ENCODE measurements at places on chromosomes 1 and 21.

DNA sequence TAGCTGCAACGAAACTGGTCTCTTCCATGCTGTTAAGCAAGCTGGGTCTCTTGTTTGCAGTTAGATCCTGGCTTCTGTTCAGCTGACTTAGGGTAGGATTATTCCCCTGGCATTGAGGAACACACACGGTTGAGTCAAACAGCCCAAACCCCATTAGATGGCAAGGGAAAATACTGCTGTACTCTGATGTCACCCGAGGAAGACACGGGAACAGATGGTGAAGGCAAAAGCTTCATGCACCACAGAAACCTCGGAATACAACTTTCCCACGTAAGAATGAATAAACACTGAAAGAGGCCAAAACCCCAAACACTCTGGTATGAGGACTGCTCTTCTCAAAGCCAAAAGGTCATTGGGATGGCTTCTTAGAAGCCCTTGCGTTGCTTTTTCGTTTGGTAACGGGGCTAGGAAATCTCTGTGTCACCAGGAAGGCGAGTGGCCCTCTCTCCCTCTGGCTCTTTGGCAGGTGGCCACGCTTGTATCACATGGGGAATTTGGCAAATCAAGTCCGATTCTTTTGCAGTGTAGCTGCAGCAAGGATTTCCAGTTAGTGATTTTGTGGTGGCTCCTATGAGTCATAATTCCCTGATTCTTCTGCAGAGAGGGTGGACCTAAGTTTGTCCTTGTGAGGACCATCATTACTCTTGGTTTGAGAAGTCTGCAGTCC lies 16.7 kb upstream of the LYST start:
- no peak for DNase-seq

DNA sequence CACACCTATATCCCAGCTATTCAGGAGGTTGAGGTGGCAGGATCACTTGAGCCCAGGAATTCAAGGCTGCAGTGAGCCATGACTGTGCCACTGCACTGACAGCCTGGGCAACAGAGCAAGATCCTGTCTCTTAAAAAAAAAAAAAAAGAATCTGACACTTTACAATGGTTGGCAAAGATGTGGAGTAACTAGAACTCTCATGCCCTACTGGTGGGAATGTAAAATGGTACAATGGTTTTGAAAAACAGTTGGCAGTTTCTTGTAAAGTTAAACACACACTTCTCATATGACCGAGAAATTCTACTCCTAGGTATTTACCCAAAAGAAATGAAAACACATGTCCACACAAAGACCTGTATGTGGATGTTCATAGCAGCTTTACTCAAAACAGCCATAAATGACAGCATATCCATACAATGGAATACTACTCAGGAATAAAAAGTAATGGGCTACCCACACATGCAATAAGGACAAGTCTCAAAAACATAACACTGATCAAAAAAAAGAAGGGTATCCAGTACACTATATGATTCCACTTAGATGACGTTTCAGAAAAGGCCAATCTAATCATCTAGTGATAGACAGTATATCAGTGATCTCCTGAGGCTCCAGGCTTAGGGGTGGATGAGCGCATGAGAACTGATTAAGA lies 58.1 kb downstream of the HLCS start:
- no peak for DNase-seq

DNA sequence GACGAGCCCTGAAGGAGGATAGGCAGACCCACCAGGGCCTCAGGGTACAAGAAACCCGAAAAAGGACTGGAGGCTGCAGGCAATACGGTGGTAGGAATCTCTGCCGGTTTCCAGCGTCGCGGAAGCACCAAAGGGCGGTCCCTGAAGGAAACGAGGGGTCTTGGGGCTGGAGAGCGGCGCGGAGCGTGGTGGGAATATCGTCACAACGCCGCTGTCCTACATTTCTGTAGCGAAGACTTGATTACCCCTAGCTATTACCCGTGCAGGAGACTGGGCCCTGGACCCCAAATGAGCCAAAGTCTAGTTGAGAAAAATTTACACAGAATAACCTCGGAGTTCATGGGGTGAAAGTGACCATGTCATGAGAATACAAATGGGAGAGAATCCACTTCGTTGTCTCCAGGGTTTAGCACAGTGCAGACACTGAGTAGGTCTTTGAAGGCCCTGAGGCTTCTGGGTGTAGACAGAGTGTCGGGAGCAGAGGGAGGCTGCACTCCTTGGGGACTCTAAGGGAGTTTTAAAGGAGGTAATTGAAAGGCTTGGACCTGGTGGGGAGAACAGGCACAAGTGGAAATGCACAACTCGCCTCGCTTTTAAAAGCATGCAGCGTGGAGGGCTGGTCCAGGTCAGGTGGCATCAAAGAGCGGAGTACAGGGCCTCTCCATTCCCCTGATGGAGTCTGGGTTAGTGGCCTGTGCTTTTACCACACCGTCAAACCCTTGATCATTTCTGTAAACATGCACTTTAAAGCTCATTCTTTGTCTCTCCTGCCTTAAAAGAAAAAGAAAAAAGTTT lies 1.5 kb downstream of the ATP1A1 start:
- peak; percentile 64 for DNase-seq

DNA sequence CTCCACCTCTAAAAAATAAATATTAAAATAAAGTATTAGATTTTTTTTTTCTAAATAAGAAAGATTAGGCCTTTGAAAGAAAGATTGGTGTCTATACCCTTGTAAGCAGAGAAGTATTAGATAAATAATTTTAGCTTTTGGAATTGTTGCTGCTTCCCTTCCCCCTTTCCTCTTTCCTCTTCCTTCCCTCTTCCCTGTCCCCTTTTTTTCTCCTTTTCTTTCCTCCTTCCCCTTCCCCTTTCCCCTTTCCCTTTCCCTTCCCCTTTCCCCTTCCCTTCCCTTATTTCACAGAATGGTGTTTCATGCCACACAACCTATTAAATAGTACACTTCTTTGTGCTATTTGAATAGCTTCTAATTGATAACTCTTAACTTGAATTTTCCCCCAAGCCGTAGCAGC lies 69.8 kb upstream of the QSOX1 start:
- DNase-seq, result no peak

GRCh38 chr1:151968791-151969399 lies 24.8 kb downstream of the S100A10 start:
- no peak for DNase-seq

- no peak for DNase-seq
Observed at GRCh38 chr1:228359613-228360532, 46.8 kb downstream of the TRIM11 start.

DNA sequence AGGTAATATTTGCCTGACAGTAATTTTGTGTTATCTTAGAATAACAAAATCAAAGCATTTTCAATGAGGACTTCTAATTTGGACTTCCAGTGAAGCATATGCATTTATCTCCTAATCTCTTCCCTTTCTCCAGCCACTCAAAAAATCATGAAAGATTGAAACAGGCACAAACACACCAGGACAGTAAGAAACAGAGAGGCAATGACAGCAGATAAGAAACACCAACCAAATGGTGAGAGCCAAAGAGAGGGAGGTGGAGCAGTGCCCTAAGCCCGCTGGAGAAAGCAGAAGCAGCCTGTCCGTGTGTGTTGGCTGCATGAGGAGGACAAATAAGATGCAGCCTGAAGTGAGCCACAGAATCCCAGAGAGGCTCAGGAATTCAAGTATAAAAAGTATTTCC lies 39.0 kb downstream of the SLC44A3 start:
- no peak for DNase-seq

DNA sequence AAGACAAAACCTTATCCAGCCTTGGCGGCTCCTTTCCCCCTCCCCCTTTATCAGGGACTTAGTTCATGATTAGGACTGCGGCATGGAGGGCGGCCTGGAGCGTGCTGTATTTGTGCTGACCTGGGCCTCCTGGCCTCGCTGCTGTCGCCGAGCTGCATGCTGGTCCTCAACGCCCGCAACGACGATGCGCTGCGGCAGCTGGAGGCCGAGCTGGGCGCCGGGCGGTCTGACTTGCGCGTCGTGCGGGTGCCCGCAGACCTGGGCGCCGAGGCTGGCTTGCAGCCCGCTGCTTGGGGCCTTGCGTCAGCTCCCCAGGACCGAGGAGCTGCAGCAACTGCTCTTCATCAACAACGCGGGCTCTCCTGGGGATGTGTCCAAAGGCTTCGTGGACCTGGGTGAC lies 70.9 kb downstream of the TM2D1 start:
- DNase-seq, result no peak
